ENCODE measurements at places on chromosomes 7 and 10.

DNA sequence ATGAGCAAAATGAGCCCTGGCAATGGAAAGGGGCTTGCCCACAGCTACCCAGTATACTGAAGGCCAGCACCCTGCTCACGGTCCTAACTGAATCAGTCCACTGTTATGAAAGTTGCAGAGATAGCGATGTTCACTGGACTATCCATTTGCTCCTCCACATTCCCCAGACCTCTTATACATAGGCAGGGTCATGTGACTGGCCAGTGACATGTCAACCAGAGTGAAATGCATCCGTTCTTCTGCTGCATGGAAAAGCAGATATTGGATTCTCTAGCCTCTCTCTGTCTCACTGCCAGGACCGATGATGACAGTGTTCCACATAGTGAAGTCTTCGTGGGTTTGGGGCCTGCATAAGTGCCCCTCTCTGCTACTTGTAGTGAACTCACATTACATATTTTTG, 503.4 kb downstream of the RPS24 start:
- DNase-seq, result no peak

DNA sequence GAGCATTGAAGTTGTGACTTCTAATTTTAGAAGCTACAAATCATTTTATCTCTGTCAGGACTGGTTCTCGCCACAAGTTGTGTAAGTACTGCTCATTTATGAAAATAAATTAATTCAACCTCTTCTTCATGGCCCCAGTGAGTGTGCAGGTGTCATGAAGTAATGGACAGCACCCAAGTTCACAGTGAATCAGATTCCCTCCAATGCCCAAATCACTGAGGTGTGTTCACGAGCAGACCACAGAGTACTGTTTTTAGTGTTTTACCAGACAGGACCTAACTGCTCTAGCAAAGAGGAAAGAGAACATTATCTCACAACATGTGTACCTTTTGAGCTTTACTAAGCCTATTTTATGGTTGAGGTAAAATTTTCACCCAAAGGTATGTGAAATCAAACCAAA, 980.0 kb downstream of the CNTNAP2 start:
- no peak for DNase-seq

GRCh38 chr7:102873470-102874165, 39.2 kb upstream of the LRRC17 start:
- DNase-seq, result no peak

DNA sequence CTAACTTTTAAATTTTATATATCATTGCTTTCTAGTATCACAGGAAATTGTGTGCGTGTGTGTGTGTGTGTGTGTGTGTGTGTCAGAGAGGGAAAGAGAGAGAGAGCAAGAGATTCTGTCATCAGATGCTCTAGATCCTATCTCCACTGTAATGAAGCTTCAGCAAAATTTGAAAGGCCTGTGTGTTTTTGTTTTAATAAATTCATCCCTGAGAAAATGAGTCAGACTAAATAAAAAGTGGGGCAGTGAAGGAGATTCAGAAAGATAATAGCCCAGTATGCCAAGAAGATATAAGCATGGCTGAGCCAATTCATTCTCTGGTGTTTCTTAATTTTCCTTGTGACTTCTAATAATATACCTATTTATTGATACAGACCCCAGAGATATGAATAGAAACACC, 184.2 kb upstream of the TMEM196 start:
- DNase-seq, result no peak

DNA sequence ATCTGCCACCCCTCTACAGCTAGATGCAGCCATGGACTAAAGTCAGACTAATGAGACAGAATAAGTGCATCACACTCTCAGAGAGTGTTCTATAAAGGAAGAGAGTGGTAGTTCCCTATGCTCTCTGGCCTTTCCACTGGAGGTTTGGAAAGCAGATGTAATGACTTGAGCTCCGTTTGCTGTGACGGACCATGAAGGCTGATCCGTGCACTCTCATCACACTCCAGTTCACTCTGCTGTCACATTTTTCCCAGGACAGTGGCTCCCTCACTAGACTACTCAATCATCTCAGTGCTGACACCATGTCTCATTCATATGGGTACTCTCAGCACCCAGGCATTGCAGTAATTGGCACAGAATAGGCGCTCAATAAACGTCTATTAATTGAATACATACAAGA, 20.4 kb downstream of the TRDMT1 start:
- no peak for DNase-seq

DNA sequence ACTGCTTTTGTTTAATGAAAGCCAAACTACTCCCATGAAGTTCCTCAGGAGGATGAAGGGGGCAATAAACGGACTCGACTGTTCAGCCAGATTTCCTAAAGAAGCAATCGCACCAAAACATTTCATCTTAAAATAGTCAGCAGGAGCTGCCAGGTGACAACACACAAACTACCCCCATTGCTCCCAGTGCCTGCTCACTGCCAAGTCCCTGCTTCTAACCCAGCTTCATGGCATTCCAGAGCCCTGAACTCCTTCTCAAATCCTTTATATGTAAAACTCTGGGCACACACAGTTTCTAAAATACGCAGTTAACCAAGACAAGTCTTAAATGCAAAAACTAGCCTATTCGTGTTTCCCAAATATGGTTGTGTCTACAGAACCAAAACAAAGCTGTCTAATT, 110.0 kb downstream of the SORBS1 start:
- DNase-seq, result no peak

- DNase-seq, result no peak
These were observed 54.5 kb downstream of the NEURL1 start for GRCh38 chr10:103548006-103548405.

DNA sequence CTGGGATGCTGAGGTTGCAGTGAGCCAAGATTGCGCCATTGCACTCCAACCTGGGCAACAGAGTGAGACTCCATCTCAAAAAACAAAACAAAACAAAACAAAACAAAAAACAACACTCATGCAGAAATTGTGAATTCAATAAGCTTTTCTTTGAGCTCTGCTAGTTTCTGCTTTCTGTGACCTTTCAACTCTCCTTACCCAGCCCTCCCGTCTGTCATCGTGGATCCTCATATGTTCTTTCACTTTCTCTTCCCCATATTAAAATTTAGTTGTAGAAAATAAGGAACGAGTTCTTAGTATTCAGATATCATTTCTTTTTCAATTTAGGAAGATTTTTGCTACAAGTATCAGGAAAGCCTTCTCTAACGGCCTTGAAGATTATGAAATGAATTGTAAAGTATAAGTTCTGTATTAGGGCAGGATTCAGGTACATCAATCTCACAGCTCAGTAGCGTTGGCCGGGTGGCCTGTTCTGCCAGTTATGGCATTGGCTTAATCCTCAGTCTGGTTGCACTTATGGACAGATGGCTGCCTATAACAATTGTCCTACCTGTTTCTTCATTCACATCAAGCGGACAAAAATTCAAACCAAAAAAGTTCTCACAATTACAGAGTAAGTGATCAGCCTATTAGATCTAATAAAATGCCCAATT, 1167.0 kb downstream of the SORCS3 start:
- DNase-seq, result no peak

DNA sequence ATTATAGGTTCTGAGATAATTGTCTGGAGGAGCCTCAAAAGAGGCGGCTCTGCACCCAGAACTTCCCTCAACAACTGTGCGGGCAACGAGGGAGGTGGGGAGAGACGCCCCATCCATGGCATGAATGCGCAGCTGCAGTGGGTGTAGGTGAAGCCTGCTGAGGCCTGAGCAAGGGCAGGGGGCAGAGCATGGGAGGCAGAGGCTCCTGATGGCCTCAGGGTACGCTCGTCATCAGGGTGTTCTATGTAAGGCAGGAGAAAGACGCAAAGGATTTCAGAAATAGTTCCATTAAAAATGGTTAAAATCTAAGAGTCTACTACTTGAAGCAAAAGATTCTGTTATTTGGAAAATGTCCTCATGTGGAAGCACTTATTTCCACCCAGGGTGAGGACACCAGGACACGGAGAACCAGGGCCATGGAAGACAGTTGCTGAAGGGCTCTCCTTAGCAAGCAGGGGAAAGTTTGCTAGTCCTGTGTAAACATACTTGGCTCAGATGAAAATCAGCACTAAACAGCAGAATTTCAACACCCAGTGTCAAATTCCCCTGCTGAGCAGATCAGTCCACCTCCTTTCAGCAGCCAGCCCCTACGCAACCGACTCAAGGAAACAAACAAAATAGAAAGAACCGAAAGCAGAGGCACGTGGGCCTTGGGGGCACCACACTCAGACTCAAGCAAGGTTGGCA, 18.9 kb downstream of the INSIG1 start:
- no peak for DNase-seq

DNA sequence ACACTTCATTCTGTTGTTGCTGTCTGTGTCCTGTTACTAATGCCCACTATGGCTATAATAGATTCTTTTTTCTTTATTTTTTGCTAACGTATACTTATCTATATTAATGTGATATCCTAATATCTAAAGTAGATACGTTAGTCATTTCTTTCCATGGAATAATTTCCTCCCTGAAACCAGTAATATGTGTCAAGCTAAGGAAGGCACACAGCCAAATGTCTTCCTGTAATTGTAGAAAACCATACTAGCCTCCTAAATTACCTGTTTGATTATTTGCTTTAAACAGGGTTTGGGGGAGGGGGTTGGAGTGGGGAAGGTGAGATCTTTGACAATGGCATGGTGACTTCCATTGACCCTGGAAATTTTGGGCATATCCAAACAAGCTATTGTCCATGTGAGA, 56.4 kb downstream of the THNSL1 start:
- no peak for DNase-seq

DNA sequence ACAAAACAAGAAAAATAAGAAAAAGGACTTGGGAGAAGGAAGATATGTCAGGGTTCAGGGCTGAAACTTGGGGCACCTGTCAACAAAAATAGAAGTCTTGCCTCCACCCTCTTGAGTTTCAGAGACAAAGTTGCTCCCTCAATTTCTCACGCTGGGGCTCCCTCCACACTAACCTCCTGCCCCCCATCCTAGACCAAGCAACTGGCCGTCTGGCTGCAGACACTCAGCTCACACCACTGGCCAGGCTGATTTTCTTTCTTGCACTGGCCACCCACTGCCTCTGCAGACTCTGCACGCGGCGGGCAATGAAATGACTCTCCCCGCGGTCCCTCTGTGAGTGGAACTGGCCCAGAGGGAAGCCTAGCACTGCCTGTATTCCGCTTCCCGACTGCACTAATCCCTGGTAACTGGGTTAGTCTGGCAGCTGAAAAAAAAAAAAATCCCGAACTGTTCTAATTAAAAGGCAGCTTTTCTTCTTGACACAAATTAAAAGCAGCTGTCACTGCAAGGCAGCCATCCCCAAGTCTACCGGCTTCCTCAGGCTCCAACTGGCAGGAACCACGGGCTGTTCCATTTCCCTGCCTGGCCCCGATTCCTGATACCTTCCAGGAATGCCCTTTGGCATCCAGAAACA, 83.5 kb downstream of the SPDYE5 start:
- DNase-seq, result peak; percentile 57

DNA sequence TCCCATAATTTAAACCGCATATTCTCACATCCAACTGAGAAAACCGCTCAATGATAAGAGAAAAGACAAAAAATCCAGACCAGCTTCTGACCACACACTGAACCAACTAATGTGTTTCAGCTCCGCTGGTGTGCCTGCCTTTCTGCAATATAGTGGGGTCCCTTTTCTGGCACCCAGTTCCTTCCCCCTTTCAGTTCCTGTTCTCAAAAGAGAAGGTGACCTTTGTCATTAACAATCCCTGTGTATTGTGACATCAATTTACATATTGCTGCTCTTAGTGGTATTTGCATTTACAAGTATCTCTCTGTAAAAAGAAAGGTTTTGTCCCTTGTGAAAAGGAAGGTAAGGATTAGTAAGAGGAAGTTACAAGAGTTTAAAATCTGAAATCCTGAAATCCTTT, 1.4 kb downstream of the PPP1R17 start:
- no peak for DNase-seq

- DNase-seq, result no peak
These were observed 8.8 kb upstream of the ZCCHC24 start for GRCh38 chr10:79454259-79454658.

- DNase-seq, result no peak
These were observed 166.3 kb downstream of the ARHGAP12 start for GRCh38 chr10:31762316-31762715.

- DNase-seq, result no peak
These were observed 186.7 kb downstream of the CHCHD3 start for GRCh38 chr7:132895231-132895630.

DNA sequence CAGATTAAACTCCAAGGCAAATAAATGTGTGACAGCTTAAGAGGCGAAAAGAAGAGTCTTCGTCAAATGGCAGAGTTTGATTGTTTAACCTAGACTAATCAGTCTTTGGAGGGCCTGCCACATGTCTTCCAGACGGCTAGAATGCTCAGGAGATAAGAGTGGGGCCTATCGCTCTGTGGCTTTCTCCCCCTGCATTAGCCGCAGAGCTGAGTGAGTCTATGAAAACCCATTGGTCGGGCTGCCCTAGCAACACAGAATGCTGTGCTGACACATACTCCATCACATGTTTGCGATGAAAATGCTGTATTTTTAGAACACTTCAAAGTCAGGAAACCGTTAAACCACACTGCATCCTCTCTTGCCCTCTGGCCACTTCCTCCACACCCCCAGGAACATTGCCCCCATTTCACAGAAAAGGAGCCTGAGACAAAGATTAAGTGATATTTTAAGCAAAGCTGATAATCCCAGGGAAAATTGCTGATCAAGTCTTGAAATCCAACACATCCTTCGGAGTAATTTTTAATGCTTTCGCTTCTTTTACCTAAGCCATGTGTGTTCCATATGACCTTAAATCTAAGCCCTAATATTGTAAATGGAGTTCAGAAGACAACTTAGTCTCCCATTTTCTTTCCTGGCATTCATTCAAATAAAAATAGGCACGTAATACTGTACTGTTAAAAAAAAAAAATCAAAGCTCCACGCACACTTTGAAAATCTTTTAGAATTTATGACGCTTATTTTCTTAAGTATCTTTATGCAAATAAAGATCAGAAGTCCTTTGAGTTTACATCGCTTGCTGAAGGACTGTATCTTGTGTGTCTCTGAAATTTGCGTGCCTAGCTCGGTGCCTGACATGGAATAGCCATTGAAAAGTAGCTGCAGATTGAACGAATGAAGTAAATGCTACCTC, 161.2 kb downstream of the CELF2 start:
- DNase-seq, result no peak

DNA sequence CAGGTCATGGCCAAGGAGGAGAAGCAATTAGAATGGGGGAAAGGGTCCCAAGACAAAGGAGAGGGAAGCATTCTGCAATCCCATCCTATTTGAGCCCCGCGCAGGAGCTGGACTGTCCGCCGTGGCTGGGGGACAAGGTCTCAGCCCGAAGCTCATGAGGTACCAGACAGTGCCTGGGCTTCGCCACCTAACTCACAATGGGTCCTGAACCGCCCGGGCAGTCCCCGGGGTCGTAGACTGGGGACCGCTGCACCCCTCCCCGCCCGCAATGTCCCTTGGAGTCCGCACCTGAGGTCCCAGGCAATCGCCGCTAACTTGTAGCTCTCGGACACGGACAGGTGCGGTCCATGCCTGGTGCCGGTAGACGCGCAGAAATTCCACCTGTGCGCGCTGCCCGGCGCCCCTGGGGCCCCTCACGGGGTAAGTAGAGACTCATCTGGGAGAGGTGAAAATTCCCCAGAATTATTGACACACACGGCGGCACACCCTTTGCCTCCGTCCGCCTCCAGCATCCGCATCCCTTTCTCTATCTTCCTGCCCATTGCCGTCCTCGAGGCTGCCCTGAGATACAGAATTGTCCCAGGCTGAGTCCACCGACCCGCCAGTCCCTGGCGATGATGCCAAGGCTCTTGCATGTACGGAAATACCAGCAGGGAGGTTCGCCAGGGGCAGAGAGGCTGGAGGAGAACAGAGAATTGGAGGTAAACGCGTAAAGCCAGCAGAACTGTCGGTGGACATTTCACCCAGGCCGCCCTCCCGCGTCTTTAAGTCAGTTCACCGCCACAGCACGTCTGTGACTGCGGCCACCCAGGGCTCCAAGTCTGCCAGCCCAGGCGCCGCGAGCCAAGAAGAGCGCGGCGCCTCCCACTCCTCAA, 1.8 kb downstream of the CHRM2 start:
- DNase-seq, result no peak

Measured in NCI-H1694 (cell line).